ENCODE measurements at places on chromosomes 6 and 20. TPM values are rescaled to one million over a fixed set of nuclear protein-coding genes. Genes with fewer than 3 reads are reported as not detected.

NFYA gene
- 34.9 TPM for total RNA-seq

MUCL3 gene
- total RNA-seq: not detected

CDS2 gene
- 55.3 TPM for total RNA-seq

DNA sequence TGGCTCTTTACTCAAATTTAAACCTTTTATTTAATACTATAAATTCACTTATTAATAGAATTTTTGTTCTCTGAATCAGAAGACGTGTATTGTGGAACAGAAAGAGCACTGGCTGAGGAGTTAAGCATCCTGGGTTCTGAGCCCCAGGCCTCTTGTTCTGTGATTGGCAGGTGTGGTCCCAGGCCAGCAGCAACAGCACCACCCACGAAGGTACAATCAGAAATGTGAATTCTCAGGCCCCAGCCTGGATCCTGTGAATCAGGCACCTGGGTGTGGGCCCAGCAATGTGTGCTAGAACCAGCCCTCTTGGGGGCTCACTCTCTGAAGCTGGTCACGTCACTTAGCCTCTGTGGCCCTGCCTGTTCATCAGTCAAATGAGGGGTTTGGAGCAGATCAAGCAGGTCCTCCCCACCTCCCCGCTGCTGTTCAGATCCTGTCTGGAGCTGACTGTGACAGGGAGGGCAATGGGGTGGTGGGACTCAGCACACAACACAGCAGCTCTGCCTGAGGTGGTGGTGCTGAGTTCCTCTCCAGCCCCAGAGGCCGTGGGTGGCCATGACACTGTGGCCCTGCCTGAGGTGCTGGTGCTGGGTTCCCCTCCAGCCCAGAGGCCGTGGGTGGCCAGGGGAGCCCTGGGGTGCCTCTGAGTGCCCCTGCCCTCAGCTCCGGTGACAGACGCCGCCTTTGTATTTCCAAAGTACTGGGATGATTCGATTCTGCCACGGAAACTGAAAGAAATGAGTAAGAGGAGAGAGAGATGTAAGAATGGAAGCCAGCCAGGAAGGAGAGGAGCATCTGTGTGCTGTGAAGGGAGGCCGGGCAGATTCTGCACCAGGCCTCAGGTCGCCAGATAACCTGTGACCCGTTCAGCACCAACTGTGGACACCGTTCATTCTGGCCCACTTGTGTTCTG, 41.6 kb upstream of the FRMD1 start:
- no peak overlapping the region for H3K27ac ChIP-seq
- no peak overlapping the region for H3K4me3 ChIP-seq
- H3K36me3 ChIP-seq: no peaks in the 10 kb centered on the region
- no peaks in the 10 kb centered on the region for H3K27me3 ChIP-seq
- no peaks in the 10 kb centered on the region for H3K4me1 ChIP-seq

- no peak overlapping the region for H3K27ac ChIP-seq
- no peak overlapping the region for H3K4me3 ChIP-seq
- no peak for DNase-seq
These were observed 140.6 kb upstream of the SCGN start for GRCh38 chr6:25511376-25511775.

OPN5 gene
- total RNA-seq: not detected

- no peak overlapping the region for H3K4me3 ChIP-seq
- H3K4me1 ChIP-seq: no peaks in the 10 kb centered on the region
- no peak overlapping the region for H3K27ac ChIP-seq
- no peak for DNase-seq
- no peaks in the 10 kb centered on the region for H3K27me3 ChIP-seq
These were observed 75.5 kb downstream of the IYD start for GRCh38 chr6:150444308-150444707.
